Endodermal cell (in vitro differentiated cells): ENCODE measurements at places on chromosomes 5 and 9. TPM values are rescaled to one million over a fixed set of nuclear protein-coding genes. Genes with fewer than 3 reads are reported as not detected.

GRCh38 chr9:33202552-33203201 lies 35.5 kb upstream of the B4GALT1 start:
- no peaks in the 10 kb centered on the region for H3K4me1 ChIP-seq
- no peak overlapping the region for H3K27ac ChIP-seq
- DNase-seq, result no peak
- H3K27me3 ChIP-seq, result peaks cover 10% of the 10 kb centered on the region

DNA sequence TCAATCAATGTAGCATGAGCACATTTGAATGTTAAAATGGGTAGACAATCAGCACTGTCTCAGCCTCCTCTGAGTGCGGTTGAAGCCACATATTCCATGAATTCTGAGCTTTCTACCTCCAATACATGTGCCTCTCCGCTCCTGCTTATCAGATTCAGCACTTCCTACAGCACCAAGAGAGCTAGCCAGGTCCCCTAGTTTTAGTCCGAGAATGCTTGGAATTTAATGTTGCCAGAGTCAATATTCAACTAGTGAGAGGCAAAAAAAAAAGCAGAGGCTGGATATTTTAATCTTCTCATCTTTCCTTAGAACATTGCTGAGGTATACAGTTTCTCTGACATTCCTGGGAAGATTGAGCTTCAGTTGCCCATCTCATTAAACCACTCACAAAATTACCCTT lies 1979.1 kb upstream of the CDH9 start:
- H3K4me1 ChIP-seq, result no peaks in the 10 kb centered on the region
- H3K27me3 ChIP-seq, result no peaks in the 10 kb centered on the region
- no peak overlapping the region for H3K4me3 ChIP-seq
- H3K36me3 ChIP-seq, result no peaks in the 10 kb centered on the region
- DNase-seq, result no peak

Gene GFPT2
- total RNA-seq, result 19.5 and 22.6 TPM in 2 replicates

Gene GPRIN1
- total RNA-seq, result 4.5 and 4.8 TPM in 2 replicates

Gene CLPTM1L
- 39.9 to 73.4 TPM (median 68.0 TPM) in 3 replicates for total RNA-seq

- H3K4me3 ChIP-seq, result no peak overlapping the region
- no peak overlapping the region for H3K27ac ChIP-seq
- DNase-seq, result peak; percentile 75
- no peaks in the 10 kb centered on the region for H3K4me1 ChIP-seq
- no peaks in the 10 kb centered on the region for H3K36me3 ChIP-seq
- H3K27me3 ChIP-seq, result peaks cover 65% of the 10 kb centered on the region
These were observed 16.5 kb upstream of the SPDL1 start for GRCh38 chr5:169567079-169567478.

Gene PDZD2
- total RNA-seq, result 12.6 and 14.6 TPM in 2 replicates

DNA sequence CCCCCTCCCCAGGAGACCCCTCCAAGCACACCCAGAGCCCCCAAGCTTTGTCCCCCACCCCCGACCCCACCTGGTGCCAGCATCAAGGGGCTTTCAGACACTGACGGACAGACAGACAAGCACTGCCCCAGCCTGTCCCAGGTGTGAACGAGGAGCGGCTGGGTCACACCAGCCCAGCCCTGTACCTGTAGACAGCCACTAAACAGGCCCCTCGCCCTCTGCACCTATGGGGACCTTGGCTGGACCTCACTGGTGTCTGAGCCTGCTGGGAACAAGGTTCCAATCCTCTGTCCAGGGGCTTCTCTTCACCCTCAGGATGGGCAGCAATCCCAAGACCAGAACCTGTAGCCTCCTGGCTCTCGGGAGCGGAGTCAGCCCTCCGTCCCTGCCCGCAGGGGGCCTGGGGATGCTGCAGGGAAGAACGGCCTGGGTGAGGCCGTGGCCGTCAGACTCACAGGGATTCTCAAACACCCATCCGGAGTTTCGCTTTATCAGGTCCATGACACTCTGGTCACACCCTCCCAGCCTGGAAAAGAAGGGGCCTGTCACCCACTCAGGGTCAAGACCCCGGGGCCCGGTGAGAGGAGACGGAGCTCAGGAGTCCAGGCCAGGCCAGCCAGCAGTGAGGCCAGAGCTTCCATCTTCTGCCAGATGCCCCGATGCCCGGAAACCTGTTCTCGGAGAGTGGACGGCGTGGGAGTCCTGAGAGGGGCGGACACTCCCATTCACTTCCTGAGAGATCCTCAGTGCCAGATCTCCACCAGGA lies 2.8 kb downstream of the LCN6 start:
- H3K27me3 ChIP-seq, result no peaks in the 10 kb centered on the region
- no peak overlapping the region for H3K4me3 ChIP-seq
- no peaks in the 10 kb centered on the region for H3K36me3 ChIP-seq
- no peaks in the 10 kb centered on the region for H3K4me1 ChIP-seq
- DNase-seq, result no peak
